ENCODE measurements at places on chromosomes 3 and 15.

DNA sequence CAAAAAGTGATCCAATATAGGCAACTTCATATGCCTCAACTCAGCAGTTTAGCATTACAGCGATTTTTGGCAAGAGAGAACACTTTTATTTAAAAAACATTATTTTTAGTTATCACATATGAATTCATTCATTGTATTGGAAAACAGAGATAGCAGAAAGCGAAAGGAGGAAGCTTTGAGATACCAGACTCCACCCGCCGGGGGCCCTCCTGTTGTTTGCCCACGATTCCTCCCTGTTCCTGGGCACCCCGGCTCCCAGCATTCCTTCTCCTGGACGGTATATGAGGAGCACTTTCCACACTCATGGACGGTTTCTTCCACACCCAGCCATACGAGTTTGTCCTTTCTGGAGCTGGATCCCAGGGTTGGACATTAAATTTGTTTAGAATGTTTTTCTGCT lies 18.2 kb downstream of the APBA2 start:
- no peak for DNase-seq

DNA sequence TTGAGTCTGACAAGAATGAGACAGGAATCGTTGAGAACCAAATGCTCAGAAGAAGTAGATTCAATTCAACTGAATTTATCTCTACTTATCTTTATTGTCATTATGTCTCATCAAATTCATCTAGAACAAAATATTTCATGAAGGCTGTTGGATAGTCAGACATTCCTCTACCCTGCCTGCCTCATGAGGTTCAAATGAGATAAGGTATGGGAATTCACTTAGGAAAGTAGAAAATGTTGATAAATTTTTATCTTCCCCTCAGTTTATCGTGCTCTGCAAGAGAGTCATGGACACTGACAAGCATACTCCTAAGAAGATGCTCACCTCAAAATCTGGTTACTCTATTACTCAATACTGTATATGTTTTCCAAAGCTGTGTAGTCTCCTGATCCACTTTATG lies 149.7 kb upstream of the CDIN1 start:
- DNase-seq: no peak

DNA sequence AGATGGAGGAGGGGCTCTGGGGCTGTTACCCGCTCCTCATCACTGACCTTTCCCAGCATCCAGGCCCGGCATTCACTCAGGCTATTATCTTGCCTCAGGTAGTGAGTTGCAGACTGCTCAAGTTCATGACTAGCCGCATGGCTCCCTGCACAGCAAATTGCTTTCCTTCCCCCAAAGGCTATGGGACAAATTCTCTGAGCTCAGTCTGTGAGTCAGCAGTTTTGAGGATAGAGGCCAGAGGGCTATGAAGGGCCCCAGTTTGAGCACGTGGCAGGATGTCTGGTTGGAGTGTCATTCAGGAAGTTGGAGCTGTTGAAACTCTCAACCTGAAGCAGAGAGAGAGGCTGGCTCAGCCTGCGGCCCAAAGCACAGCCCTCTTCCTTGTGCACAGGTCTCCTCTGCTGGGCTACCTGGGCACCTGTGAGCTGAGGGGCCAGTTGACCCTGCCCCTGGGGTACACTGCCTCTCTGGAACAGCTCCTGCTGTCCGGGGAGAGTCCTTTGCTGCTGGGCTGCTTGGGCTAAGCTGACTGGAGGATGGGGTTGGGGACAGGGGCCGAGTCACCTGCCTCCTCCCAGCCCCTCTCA lies 7.9 kb downstream of the FAH start:
- DNase-seq: peak; percentile 83

GRCh38 chr3:117485841-117486240 lies 776.3 kb downstream of the TUSC7 start:
- DNase-seq: no peak

DNA sequence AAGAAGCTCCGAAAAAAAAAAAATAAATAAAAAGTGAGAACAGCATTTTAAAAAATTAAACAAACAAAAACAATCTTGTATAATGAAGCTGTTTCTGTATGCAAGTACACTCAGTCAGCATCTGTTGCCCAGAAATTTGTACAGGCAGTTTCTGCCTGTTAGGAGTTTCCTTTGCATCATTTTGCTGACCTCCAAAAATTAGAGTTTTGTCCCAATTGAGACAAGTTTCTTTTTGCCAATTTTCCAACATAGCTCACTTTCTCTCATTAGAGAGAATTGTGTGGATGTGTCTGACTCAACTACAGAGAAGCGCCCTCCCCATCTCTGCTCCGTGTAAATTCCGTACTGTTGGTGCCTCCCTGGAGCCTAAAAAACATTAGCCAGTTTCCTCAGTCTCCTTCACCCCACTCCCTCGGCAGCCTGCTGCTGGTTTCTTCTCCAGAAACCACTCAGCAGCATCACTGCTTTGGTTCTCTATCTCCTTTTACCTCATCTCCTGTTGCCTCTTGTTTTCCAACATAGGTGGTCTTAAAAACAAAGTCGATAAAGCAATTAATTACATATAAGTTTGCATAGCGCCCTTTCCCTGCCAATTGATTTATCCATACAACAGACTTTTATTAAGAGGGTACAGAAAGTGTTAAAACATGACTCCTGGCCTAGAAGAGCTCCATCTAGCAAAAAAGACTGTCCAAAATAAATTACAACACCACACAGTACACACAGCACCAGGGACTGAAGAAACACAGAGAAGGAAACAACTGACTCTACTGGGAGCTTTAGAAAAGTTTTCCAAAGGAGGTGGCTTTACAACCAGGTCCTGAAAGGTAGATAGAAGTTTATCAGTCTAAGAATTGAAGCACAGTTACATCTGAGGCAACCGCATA lies 286.7 kb downstream of the SHOX2 start:
- DNase-seq: no peak
